ENCODE measurements at places on chromosomes 5 and 9.

GRCh38 chr5:167831754-167832504, 459.5 kb upstream of the WWC1 start:
- DNase-seq: no peak

- no peak for DNase-seq
Measured at GRCh38 chr5:178392931-178393394, 160.4 kb upstream of the PHYKPL start.

GRCh38 chr5:139147483-139148087, 50.6 kb downstream of the SIL1 start:
- DNase-seq: peak; percentile 25

DNA sequence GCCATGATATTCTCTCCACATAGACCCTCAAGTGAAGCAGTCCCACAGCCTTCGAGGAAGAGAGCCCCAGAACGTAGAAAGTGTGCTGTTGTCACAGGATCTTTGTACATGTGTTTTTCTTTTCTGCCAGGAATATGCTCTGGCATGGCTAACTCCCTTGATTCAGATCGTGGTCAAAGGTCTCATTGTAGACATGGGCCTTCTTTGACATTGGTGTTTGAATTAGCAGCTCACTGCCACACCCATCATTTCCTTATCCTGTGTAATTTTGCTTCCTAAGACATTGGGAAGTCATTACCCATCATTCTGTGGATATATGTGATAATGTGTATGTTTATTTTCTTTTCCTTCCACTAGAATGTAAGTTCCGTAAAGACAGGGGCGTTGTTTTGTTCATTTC, 25.5 kb downstream of the MTRR start:
- no peak for DNase-seq

DNA sequence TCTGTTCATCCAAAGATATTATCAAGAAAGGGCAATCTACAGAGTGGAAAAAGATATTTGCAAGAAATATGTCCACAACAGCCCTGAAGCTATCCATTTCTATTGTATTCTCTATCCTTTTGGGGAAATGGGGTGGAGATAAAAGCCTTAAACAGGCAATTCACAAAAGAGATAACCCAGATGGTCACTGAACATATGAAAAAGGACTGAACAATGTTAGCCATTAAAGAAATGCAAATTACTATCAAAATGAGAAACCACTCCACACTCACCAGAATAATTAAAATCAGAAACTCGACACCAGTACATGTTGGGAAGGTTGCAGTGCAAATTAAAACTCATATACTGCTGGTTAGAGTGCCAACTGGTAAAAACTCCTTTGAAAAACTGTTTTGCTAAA, 955.2 kb upstream of the DMAC1 start:
- no peak for DNase-seq

- no peak for DNase-seq
Measured at GRCh38 chr5:87229780-87230179, 37.9 kb upstream of the RASA1 start.

DNA sequence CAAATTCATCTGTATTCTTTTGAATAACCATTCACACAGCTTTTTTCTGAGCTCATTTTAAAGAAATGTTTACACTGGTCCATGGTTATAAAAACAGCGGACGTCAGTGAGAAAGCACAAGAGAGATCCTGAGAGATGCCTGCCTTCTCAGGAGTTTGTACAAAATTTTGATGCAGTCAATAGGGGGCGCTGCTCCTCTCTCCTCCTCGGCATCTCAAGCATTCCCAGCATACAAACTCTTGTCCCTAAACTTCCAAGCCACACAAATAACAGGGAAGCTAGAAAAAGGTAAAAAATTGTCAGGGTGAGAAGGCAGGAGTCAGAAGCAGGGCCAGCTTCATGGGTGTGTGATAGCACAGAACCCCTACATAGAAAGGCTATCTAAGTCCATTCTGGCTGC, 11.2 kb upstream of the CCDC152 start:
- no peak for DNase-seq

- no peak for DNase-seq
Measured at GRCh38 chr5:118069452-118069851, 918.9 kb downstream of the DTWD2 start.

GRCh38 chr5:168608821-168609220, 29.7 kb upstream of the PANK3 start:
- DNase-seq: no peak

DNA sequence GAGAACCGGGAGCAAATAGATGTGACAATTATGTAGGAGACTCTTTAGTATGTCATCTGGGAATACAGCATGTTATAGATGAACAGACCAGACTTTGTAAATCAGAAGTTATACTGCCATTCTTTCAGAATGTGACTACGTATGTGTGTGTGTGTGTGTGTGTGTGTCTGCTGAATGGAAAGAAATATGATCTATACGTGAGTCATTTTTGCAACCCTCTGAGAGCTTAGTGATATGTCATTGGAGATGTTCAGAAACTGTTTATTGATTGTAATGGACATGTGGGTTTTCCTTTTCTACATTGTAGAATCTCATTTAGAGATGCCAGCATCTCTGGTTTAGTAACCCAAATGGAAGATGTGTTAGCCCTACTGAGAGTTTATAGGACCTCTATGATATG, 731.5 kb downstream of the TLE1 start:
- no peak for DNase-seq

GRCh38 chr5:176406436-176407052, 9.8 kb downstream of the CLTB start:
- DNase-seq: no peak

- DNase-seq: no peak
Measured at GRCh38 chr9:95044731-95045508, 272.6 kb downstream of the FANCC start.

- no peak for DNase-seq
Measured at GRCh38 chr5:139077899-139078298, 120.3 kb downstream of the SIL1 start.

GRCh38 chr9:20823051-20823450, 139.0 kb downstream of the FOCAD start:
- no peak for DNase-seq

GRCh38 chr9:113737517-113738271, 138.4 kb upstream of the ZNF618 start:
- DNase-seq: peak; percentile 61

DNA sequence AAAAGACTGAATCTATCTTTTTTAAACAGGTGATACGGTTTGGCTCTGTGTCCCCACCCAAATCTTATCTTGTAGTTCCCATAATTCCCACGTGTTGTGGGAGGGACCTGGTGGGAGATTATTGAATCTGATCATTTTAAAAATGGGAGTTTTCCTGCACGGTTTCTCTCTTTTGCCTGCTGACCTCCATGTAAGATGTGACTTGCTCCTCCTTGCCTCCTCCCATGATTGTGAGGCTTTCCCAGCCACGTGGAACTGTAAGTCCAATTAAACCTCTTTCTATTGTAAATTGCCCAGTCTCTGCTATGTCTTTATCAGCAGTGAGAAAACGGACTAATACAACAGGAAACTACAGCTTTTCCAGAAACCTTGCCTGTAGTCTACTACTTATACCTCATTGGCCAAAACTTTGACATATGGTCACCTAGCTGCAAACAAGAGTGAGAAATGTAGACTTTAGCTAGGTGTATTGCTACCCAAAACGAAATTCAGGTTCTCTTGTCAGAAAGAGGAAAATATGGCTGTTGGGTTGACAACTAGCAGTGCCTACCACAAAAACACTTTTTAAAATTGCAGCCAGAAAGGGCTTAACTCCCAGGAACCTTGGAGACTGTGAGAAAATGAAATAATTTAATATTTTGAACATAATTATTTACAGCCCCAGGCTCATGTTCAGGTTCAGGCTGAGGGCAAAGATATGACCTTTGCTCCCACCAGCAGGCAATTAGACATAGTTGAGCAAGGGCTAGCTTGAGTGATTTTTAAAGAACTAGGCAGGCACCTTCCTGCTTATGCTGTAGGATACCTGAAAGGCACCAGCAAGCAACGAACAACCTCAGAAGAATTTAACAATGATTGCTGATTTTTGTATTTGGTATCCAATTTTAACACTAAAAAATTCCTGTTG, 7.4 kb upstream of the AGGF1 start:
- no peak for DNase-seq

GRCh38 chr9:137878146-137878941, 762 bp downstream of the CACNA1B start:
- peak; percentile 3 for DNase-seq

DNA sequence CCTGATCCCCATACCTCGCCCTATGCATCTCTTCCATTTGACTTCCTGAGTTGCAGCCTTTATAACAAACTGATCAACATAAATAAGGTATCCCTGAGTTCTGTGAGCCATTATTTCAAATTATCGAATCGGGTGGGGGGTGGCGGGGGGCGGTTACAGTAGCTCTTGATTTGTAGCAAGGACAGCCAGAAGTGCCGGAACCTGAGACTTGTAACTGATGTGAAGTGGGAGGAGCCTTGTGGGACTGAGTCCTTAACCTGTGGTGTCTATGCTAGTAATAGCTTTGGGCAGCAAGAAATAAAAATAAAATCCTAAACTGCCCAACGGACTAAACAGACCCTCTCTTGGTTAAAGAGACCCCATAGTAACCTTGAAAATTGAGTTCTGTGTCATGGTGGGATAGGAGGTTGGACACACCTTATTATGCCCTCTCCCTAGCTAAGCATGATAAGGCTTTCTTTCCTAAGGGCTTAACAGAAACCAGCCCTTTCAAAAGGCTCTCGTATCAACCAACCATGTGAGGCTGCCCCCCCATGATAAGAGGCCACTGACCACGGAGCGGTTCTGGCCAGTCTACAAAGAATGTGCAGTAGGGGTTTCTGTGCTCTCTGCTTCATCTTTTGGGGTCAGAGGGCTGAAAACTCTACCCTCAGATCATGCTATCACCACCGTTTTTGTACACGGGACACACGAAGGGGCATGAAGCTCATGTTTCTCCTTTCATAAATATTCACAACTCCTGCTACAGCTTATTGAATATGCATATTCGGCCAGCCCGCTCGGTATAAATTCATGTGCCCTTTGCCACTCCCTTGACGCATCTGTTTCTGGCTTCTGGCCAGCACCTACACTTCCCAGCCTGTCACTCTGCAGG, 39.5 kb upstream of the IQGAP2 start:
- peak; percentile 37 for DNase-seq

DNA sequence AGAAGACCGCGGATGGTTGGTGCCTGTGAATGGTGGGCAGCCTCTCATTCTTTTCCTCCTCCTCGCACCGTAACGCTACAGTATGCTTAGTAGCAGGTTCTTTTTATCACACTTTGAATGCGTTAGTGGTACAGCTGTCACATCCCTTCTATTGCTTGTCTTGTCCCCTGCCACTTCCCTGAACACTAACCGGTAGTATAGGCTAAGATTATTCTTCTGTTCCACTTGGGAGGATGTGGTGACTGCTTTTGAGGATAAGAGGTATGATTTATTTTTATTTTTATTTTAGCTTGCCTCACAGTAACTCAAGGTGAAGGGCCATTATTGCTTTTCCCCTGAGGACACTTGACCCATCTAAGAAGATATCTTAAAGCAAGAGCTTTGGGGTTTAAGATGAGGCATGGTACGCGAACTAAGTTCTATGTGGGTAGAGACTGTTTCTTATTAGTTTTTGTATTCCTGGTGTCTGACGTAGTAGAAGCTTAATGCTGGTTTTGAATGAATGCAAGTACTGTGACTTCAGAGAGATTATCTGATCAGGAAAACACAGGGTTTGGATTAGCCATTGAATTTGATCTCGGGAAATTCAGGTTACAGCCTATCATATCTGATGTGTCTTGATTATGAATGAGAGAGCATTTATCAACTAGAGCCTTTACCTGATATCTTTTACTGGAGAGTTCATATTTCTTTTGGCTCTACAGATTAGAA, 951 bp downstream of the UNC13B start:
- DNase-seq: no peak

DNA sequence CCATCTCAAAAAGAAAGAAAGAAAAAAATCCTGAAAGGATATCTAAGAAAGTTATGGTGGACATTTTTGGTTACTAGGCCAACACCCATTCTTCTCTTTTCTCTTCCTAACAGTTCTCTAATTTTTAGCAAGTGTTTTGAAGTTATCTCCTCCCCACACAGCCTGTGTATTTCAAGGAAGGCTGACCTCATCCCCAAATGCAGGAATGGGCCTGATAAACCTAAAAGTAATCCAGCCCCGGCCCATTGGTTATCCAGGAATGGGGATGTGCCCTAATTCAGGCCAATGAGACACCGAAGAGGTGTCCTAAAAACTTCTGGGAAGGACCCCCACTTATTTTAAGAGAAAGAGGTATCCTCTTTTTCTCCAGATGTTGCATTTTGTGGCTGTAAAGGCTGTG, 46.6 kb downstream of the F2R start:
- DNase-seq: no peak

DNA sequence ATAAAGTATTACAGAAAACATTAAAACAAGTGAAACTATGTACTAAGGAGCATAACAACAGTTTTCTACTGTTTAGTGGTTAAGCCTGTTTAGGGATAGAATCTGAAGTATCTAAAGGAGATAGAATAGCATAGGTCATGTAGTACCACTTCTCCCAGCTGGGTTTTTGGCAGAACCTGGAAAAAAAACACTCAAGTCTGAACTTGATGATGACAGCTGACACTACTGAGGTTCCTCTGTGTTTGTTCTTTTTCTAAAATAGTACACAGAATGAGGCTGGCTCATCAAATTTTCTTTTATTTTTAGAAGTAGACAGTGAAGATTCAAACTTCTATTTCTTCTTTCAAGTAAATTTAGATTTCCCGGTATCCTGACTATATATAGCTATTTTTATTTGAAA, 203.8 kb upstream of the ACO1 start:
- no peak for DNase-seq

DNA sequence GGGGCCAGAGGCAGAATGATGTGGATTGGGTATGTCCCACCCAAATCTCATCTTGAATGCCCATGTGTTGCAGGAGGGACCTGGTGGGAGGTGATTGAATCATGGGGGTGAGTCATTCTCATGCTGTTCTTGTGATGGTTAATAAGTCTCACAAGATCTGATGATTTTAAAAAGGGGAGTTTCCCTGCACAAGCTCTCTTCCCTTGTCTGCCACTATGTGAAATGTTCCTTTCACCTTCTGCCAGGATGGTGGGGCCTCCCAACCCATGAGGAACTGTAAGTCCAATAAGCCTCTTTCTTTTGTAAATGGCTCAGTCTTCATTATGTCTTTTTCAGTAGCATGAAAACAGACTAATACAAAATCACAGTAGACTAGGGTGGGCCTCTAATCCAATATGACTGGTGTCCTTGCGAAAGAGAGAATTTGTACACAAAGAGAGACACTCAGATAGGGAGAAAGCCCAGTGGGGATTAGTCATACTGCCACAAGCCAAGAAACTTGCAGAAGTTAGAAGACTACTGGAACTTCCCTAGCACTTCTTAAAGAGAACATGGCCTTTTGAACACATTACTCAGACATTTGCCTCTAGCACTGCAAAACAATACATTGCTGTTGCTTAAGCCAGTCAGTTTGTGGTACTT, 68.4 kb downstream of the ANXA1 start:
- DNase-seq: no peak

DNA sequence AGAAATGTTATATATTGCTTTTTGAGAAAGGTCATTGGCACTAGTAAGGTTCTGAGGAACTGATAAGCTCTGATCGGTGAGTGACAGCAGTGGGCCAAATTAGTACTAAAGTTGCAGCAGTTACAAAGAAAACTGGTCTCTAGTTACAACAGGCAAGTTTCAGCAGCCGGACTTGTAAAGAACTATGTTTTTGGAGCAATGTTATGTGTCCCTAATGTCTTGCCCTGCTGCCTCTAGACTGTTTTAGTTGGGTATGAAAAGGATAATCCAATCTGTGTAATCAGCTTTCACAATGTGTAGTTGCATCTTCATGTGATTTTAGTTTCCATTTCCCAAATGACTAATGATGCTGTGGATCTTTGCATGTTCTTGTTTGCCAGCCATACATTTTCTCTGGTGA, 113.5 kb downstream of the CAMK4 start:
- peak; percentile 11 for DNase-seq

- DNase-seq: no peak
Measured at GRCh38 chr5:171855798-171856763, 70.5 kb downstream of the SMIM23 start.
